ENCODE measurements at places on chromosomes 4 and X.

- no peak for DNase-seq
Measured at GRCh38 chr4:3820806-3821579, 54.8 kb downstream of the ADRA2C start.

DNA sequence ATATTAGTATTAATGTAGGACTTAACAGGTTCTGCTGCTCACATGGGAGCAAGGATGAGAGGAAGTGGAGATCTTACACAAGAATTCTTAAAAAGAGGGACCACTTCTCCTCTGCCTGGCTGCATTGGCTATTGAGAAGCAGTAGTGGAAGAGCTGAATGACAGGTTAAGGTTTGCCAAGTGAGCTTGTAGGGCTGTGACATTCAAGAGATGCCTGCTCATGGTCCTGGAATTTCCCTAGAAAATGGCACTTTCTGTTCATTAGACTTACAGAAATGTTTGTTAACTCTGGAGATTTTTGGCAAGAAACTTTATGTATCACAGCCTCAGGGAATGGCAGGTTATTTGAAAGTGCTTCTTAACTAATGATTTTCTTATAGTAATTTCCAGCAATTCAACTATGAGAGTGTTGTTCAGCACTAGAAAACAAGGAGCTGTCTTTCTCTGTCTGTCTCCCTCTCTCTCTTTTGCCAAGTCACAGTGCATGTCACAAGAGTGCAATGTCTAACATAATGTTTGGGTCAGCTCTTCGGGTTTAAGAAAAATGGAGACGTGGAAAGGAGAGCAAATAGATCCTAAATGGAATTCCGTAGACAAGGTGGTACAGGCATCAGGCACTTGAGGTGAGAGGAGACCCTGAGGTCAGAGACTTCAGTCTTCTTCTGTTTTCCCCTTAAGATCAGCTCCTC lies 8.3 kb upstream of the NAP1L5 start:
- no peak for DNase-seq

- DNase-seq, result no peak
Measured at GRCh38 chr4:124943145-124943889, 230.8 kb upstream of the ANKRD50 start.

DNA sequence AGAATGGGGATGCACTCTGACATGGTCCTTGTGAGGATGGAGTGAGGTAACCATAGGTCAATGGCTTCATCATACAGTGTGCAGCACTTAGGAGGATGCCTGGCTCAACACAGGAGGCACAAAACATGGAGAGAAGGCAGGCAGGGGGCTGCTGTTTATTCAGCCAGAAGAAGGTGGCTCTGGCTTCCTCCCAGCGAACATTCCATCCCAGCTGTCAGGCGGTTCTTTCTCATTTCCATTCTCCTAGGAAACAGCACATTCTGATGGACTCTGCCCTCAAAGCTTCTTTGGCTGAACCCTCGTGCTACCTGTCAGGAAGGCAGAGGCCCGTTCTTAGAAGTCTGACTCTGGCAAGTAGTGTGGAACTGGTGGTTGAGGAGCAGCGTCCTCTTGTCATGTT lies 18.6 kb downstream of the STK32B start:
- DNase-seq, result no peak

- DNase-seq, result no peak
Measured at GRCh38 chr4:159925770-159926169, 822.9 kb downstream of the RAPGEF2 start.

DNA sequence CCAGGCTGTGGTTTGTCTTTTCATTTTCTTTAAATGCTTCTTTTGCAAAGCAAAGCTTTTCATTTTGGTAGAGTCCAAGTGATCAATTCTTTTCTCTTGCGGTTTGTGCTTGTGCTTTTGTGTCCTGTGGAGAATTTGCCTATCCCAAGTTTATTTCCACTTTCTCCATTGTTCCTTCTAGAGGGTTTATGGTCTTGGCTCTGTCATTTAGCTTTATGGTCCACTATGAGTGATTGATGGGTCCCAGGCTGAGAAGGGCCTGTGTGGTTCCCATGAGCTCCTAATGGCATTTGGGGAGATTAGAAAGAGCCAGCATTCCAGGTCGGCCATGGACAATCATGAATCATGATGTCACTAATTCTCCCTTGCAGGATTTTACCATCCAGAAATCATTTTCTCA lies 86.5 kb downstream of the CPZ start:
- DNase-seq, result no peak

GRCh38 chr4:55866290-55866907 lies 13.0 kb downstream of the EXOC1 start:
- no peak for DNase-seq

GRCh38 chrX:100830547-100830946 lies 10.4 kb downstream of the CSTF2 start:
- no peak for DNase-seq

GRCh38 chr4:16136827-16137226 lies 53.0 kb upstream of the PROM1 start:
- DNase-seq, result no peak

- DNase-seq, result no peak
Measured at GRCh38 chr4:119525771-119526712, 102.6 kb downstream of the PDE5A start.
